HL-60 (cell line): ENCODE measurements at places on chromosomes 1 and 21.

DNA sequence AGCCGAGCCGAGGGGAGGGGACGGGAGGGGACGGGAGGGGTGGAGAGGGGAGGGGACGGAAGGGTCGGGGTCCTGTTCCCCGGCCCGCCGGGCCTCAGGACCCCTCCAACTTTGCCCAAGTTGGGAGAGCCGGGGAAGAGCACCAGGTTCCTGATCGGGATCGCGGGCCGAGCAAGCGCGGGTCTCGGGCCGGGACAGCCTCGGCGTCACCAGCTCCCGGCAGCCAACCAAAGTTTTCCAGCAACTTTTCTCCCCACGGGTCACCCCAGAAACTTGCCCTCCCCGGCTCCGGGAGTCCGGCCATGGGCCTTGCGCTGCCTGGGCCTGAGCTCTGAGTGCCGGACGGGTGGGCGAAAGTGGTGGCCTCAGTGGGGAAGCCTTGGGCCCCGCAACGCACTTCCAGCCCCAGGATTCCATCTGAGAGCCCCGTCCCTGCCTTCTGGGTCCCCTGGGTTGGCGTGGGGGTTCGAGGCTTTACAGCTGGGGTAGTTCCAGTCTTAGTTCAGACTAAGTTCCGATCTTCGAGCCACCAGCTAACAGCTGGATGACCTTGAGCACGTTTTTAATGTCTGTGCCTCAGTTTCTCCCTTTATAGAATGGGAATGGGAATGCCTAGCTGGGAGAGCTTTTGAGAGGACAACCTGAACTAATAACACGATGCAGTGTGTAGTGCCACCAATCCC lies 458 bp downstream of the ZC3H12A start:
- DNase-seq = no peak

GRCh38 chr1:82762829-82763532 lies 962.2 kb downstream of the ADGRL2 start:
- no peak for DNase-seq

GRCh38 chr1:100077531-100077930 lies 55.2 kb downstream of the SASS6 start:
- no peak for DNase-seq

DNA sequence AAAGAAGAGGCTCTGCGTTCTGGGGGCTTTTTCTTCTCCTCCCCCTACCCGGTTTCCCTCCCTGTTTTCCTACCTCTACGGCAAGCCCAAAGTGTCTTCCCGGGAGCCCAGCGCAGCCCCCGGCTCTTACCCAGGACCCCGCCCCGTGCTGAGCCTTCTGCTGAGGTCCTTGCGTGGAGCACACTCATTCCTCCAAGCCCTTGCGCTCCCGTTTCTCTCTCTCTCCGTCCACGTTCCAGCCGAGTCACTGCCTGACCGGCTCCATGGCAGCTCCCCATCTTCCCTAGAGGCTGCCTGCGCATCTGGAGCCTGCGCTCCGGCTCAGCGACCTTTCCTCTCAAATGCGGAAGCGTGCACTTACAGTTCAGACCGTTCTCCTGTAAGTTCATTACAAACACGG lies 24.9 kb upstream of the PDXK start:
- no peak for DNase-seq

DNA sequence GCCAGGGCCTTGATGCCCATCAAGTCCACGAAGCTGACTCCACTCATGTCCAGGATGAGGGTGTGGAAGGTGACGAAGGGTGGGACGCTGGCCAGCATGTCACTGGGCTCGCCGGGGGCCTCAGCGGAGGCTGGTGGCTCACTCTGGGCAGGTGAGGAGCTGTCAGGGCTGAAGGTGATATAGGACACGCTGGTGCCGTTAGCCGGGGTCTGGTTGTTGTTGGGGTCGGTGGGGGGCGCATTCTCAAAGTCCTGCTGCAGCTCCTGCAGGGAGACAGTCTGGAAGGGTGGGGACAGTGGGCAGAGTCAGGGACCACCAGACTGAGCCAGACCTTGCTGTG lies 21.7 kb downstream of the SLC26A9 start:
- no peak for DNase-seq

DNA sequence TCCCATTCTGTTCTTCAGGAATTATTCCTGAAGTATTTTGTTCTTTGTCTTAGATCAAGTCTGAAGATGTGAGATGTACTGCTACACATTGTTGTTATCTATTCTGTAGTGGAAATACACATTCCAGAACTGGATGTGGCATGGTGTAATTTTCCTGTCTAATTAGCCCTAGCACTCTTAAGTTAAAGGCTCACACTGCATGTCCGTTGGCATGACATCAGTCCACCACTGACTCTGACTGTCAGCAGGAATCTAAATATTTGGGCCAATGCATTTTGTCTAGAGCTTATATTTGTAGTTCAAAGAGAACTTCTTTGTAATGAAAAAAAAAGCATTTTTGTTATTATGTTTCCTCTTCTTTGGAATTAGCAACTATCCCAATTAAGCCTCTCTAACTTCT lies 201.0 kb downstream of the S1PR1 start:
- DNase-seq = no peak

GRCh38 chr1:11337580-11338073 lies 64.6 kb downstream of the UBIAD1 start:
- DNase-seq = peak; percentile 25

DNA sequence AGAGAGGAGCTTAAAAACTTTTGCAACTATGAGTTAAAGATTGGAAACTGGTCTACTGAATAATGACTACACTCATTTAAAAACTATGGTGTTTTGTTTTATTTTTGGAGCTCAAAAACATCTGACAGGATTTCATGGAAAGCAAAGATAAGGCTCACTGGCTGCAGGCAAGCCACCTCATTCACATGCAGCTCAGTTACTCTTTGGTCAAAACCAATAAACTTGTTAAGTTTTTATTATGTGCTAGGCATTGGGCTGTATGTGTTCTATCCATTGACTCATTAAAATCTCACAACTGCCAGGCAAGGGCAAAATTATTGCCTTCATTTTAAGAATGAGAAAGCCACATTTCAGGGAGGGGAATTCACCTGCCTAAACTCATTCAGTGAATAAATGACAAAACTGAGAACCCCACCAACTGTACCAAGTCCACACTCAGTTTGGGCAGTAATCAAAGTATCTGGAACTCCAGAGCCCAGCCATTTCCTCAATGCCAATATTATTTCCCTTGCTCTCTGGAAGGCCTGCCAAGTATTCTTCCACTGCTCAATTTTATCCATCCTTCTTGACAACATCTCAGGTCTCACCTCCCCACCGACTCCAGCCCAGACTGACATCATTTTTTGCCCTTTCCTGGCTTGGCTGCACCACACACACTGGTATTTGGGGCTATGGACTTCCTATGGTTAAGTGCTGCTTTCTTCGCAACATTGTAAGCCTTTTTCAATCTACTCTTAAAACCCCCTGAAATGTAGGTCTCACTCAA lies 401.1 kb upstream of the NFIA start:
- no peak for DNase-seq

DNA sequence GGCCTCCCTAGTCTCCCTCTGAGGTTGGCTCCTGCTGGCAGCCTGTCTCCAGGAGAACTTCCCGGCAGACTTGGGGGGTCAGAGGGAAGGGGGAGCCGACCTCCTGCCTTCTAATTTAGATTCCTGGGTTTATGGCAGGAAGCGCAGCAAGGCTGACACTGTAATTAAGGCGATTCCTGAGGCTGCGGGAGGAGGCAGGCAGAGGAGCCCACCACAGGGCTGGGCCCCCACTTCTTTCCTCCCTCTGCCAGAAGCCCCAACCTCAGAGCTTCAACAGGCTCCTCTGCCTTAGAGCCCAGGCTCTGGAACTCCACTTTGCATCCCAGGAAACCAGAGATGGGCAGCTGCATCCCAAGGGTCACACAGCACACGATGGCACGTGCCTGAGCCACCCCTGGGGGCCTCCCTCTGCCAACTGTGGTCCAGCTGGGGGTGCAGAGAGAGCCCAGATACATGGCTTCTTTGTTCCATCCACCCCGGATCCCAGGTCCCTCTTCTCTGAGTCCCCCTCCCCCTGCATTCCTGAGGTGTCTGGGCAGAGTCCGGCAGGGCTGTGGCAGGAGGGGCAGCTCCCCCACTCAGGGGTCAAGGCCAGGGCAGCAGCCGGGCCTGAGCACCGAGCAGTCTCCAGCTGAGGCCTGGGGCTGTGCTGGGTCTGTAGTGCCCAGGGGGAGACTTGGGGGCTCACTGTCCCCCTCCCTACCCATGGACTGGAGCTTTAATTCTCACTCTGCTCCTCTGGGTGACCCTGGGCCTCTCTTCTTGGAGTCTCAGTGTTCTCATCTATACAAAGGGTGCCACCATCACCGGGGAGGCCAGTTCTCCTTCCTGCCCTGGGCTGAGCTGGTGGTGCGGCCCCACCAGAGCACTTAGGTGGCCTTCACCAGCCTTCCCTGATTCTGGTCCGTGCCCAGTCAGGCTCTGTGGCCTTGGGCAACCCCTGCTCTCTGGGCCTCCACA lies 39.4 kb upstream of the FAM131C start:
- DNase-seq = no peak

GRCh38 chr1:61337981-61338848 lies 255.9 kb downstream of the NFIA start:
- no peak for DNase-seq

DNA sequence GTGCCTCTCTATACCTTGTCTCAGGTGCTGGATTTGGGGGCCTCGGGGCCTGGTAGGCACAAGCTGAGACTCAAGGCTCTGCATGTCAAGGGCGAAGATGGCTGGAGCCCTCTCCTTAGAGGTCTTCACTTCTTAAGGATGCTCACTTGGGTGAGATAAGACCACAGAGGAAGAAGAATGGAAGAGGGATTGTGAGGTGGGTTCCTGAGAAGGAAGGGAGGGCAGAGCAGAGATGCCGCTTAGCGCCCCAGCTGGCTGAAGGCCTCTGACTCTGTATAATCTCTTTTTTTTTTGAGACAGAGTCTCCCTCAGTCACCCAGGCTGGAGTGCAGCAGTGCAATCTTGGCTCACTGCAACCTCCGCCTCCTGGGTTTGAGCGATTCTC lies 32.2 kb downstream of the SOX13 start:
- no peak for DNase-seq
